ENCODE measurements at places on chromosomes 6 and 20. TPM values are rescaled to one million over a fixed set of nuclear protein-coding genes. Genes with fewer than 3 reads are reported as not detected.

DNA sequence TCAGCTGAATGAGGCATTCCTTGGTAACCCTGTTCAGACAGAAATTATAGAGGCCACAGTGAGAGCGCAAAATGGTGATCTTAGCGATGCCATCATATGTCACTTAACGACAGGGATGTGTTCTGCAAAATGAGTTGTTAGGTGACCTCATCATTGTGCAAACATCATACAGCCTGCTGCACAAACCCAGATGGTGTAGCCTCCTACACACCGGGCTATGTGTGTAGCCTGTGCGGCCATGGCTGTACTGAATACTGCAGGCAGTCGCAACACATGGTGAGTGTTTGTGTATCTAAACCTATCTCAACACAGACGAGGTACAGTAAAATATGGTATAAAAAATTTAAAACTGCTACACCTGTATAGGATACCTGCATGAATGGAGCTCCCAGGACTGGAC lies 234.1 kb upstream of the PMEPA1 start:
- no peak for DNase-seq

Gene TFAP2D
- not detected for polyA plus RNA-seq

Gene FLRT3
- polyA plus RNA-seq = 137 TPM

GRCh38 chr20:41437836-41438235 lies 71.2 kb upstream of the EMILIN3 start:
- DNase-seq = no peak

GRCh38 chr6:70107852-70108629 lies 194.8 kb downstream of the COL9A1 start:
- DNase-seq = peak; percentile 47

GRCh38 chr6:120198033-120198432 lies 848.5 kb upstream of the MAN1A1 start:
- DNase-seq = no peak

Gene SIM1
- 24.4 TPM for polyA plus RNA-seq

- no peak for DNase-seq
Observed at GRCh38 chr20:23782366-23782983, 31.7 kb upstream of the CST1 start.

Gene C20orf202
- 0.28 TPM for polyA plus RNA-seq

- DNase-seq = peak; percentile 89
Observed at GRCh38 chr20:31608251-31608945, 3.3 kb downstream of the ID1 start.

Gene C6orf89
- 54.4 TPM for polyA plus RNA-seq

DNA sequence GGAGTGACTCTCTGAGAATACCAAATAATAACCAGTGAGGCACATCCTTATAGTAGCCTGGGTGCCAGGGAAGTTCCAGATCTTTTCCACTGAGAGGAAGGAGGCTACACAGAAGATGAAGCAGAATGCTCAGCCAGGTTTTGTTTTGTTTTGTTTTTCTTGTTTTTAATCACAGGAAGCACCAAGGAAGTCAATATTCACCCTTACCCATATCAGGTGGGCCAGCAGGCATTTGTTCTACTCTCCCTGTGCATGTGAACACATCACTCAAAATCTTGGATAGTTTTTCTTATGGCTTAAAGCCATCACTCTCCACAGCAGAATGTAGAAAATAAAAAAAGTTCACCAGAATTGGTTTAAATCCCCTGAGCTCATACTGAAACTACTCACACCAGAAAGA lies 10.5 kb downstream of the SLC17A1 start:
- DNase-seq = no peak

Gene FAM162B
- polyA plus RNA-seq = 5.8 TPM

DNA sequence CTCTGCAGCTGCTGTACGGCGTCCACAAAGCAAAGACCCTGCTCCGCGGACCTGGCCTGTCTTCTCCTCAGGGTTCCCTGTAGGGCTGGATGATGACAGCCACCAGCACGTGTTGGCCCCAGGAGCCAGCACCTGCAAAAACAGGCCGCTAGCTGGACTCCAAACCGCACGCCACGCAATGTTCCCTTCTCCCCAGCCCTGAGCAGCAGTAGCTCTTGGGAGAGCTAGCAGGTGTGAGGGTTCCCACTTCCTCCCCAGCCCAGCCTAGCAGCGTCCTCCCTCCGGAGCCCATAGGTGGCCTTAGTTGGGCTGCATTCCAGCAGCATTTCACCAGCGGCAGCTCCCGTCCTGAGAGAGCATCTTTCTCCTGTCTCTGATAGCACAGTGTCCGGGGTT lies 42.3 kb downstream of the DACT2 start:
- DNase-seq = no peak

DNA sequence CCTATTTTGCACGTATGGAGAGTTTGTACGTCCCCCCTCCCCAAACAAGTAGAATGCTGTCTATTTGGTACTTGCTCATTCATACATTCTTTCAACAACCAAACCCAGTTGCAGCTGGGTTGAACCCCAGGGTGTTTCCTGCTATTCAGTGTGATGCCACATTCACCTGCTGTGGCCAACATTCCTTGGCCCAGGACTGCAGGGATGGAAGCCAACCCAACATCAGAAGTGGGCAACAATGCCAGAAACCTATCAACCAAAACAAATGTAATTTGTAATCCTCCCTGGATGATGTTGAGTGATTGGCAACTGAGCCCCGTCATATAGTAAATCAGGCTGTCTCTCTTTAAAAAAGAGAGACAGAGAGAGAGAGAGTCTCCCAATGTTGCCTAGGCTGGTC lies 8.9 kb downstream of the NT5E start:
- DNase-seq = no peak

GRCh38 chr20:23099791-23100719 lies 13.9 kb upstream of the CD93 start:
- no peak for DNase-seq

DNA sequence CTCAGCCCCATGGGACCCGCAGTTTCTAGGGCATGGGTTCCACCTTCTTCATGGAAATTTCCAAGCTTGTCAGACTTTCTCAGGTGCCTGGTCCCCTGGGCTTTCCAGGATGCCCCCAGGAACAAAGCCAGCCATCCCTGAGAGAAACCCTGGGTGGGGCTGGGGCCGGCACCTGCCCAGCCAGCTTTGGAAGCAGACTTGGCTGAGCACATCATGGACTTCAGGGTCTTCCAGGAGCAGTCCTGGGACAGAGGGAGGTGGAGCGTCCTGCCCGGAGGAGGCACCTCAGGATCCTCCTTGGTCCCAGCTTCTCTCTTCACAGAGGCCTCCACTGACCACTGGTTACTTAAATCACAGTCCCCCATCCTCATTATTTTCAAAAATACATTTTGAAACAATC lies 13.5 kb downstream of the MYT1 start:
- no peak for DNase-seq

GRCh38 chr6:51569594-51569993 lies 517.8 kb downstream of the PKHD1 start:
- no peak for DNase-seq

Gene ADGRF5
- polyA plus RNA-seq = 36.7 TPM

Gene SLC22A2
- polyA plus RNA-seq = 14.7 TPM

DNA sequence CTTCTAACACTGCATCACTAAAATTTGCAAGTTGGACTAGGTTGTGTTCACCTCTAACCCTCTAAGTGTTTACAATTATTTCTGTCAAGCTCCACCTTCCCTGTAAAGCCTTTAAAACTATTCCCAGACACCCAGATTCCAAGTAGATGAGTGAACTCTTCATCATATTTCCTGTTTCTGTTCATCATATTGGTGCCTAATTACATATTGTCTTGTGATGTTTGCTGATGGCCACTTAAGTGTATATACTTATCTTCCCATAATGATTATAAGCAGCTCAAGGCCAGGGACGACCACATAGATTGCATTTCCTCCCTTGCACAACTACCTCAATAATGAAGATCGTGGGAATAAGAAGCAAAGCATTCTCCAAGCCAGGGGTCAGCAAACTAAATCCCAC lies 16.8 kb downstream of the TNFRSF21 start:
- no peak for DNase-seq

Gene TRIM15
- 0.13 TPM for polyA plus RNA-seq

DNA sequence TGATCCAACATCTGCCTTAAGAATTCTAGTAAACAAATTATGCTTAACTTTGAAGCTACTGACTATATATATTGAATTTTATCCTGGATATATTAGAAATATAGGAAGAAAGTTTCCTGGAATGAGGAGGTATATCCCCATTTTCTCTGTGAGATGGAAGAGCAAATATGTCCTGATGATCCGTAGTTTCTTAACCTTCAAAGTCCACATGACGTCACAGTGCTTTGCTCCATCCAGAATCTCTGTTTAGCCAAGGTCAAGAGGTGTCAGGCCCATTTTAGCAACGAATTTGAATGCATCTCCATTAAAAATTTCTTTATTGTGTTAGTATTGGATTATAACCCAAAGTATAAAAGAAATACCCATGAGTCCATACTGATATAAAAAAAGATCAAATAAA lies 162.5 kb downstream of the PRL start:
- no peak for DNase-seq

Gene PPP1R16B
- 8.2 TPM for polyA plus RNA-seq

Gene LINC00237
- not detected for polyA plus RNA-seq

DNA sequence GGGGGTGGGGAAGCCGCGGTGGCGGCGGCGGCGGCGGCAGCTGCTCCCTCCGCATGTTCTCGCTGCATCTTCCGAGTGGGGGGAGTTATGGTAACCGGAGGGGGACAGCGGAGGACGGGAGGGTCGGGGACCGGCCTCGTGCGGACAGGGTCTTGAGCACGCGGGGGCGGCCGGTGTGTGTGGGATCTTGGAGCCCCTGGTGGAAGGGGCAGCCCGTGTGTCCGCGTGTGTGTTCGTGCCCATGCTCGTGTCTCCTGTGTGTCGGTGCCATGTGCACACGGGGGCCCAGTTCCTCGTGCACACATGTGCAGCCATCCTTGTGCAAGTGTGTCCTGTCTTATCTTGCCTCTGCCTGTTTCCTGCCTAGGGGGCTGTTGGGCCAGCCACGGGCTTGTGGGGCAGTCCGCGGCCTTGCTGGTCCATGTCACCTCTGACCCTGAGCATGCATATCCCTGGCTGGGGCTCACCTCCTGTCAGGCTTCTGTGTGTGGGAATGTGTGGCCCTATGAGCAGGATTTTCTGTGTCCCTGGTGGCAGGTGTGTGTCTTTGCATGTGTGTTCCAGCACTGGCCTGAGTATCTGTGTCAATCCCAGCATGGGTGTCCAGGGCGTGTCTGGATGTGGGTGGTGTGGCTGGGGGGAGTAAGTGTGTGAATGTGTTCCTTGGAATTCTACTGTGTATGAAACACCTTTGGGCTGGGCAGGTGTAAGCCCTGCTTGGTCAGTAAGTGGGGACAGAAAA lies 8.5 kb downstream of the SYNGAP1 start:
- no peak for DNase-seq

DNA sequence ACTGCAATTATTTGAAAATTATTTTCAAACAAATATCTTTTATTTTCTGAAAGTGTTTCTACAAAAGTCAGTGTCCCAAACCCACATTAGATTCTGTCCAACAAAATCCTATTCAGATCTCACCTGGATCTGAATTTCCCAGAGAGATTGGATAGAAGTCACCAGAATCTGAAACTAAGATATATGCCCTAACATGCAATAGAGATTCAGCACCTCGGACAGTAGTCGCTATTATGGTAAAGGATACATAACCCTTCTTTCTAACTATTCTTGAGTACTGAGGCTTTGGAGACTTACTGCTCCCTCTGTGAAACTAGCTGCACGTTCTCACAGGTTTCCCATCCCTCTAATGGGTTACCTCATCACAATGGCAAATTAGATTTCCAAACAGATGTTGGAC lies 151.4 kb downstream of the ID4 start:
- peak; percentile 30 for DNase-seq

- no peak for DNase-seq
Observed at GRCh38 chr6:22401932-22402331, 105.1 kb upstream of the PRL start.

- DNase-seq = no peak
Observed at GRCh38 chr6:163536770-163537169, 122.3 kb downstream of the QKI start.

DNA sequence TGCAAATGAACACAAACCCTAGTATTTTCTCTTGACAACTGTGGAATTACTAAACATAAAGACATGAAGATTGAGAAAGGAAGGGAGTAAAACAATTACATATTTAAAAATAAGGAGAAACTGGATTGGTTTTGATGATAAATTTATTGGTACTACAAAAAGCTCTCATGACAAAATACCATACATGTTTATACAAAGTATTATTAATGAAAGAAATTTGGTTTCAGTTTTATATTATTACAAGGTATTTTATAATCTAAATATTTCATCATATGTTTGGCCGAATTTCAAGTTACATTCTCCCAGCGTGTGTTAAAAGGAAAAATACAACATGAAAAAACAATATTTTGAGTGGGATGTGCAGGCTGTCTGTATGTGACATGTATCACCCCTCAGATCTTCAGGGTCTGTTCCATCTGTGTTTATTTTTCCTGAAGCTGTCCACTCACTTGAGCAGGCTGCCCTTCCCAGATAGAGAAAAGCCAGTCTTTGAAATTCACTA lies 568.4 kb downstream of the NKAIN2 start:
- peak; percentile 1 for DNase-seq

- no peak for DNase-seq
Observed at GRCh38 chr20:10134176-10134575, 84.5 kb upstream of the SNAP25 start.

DNA sequence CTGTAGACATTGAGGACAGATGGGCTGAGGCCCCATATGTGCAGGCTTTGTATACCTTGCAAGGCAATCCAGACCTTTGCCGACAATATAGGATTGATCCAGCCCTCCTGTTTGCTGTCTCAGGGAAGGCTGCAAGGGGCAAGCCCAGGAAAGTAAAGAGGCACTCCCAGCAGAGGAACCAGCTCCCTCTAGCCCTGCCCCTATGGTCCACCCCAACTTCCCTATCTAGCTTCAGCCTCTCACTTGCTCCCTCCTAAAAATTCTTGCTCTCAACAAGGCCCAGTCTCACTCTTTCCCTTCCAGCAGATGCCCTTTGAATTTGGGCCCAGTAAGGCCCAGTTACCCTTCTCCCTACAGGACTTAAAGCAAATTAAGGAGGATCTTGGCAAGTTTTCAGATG lies 92.6 kb downstream of the JARID2 start:
- no peak for DNase-seq

DNA sequence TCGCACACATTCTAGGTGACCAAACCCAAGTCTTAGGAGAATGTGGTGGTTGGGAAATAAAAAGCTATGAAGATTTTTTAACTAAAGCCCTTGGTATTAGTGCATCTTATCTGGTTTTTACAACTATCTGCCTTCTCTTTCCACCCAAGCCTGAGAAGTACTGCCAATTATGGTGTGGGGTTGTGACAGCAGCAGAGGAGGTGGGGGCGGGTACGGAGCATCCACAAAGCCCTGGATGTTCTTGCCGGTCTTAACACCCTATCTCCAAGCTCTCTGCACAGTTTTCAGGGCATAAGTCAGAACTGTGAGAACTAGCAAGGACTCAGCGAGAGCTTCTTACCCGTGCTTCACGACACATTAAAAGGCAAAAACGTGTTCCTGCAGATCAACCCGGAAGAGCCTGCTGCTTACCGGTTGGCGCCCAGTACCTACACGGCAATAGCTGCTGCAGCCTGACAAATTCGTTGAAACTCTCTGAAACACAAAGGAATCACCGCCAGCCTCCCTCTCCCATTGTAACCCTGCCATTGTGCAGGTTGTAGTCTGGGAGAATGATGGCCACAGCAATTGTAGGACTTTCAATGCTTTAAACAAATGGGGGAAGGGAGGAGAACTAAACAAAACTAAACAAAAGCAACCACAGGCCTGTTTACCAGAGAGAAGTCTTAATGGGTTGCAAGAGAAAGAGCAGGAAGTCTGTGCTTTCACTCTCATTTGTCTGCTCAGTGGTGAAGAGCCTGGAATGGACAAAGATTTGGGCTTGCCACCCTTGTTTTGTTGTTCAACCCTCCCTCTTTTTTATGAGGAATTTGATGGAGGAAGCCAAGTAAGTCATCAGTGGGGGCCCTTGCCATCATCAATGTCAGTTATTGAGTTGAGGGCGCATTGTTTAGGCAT lies 461.0 kb upstream of the JARID2 start:
- DNase-seq = no peak
